ENCODE measurements at places on chromosomes 6 and 20.

DNA sequence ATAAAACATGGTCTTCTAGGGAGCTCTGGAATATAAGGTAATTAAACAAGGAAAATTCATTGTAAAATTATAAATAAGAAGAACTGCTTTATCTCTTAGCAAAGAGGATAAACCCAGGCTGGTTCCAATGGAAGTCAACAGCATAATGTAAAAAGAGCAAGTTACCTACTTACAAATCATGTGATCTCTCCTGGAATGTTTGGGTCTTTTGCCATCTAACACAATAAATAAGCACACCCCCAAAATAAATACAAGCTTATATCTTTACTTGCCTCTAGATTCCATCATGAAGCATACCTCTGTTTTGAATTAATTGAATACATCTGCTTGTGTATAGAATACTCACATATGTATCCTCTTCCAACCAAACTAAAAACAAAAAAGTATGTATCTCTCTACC, 2.5 kb upstream of the PHACTR1 start:
- no peak for DNase-seq

DNA sequence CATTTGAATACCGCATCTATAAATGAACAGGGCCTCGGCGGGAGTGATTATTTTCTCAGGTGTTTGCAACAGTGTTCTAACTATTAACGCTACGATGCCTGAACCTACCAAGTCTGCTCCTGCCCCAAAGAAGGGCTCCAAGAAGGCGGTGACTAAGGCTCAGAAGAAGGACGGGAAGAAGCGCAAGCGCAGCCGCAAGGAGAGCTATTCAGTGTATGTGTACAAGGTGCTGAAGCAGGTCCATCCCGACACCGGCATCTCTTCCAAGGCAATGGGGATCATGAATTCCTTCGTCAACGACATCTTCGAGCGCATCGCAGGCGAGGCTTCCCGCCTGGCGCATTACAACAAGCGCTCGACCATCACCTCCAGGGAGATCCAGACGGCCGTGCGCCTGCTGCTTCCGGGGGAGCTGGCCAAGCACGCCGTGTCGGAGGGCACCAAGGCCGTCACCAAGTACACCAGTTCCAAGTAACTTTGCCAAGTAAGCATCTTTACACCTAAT, 70.9 kb downstream of the HFE start:
- peak; percentile 92 for DNase-seq

- DNase-seq: no peak
These were observed 7.0 kb downstream of the SYNGAP1 start for GRCh38 chr6:33426590-33427511.

- DNase-seq: no peak
These were observed 9.8 kb downstream of the VEGFA start for GRCh38 chr6:43779852-43780236.

- DNase-seq: no peak
These were observed 102.3 kb downstream of the UBE3D start for GRCh38 chr6:82963191-82963925.
